HT1080 (cell line): ENCODE measurements at places on chromosomes 1 and 21.

DNA sequence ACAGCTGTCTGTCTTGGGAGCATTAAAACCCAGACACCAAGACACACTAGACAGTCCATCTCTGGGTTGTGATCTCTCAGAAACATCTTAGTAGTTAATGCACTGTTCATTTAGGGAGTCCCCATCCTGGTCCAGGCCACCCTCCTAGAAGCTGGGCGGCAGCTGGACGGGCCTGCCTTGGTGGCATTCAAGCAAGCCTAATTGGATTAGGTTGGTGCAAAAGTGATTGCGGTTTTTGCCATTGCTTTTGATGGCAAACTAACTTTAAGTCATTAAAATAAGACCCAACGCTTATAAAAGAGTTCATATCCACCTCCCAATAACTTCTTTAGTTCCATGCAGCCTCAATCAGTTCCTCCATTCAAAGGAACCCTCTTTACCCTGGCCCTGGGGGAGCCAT, 21.7 kb downstream of the ATP5PO start:
- no peak for DNase-seq

DNA sequence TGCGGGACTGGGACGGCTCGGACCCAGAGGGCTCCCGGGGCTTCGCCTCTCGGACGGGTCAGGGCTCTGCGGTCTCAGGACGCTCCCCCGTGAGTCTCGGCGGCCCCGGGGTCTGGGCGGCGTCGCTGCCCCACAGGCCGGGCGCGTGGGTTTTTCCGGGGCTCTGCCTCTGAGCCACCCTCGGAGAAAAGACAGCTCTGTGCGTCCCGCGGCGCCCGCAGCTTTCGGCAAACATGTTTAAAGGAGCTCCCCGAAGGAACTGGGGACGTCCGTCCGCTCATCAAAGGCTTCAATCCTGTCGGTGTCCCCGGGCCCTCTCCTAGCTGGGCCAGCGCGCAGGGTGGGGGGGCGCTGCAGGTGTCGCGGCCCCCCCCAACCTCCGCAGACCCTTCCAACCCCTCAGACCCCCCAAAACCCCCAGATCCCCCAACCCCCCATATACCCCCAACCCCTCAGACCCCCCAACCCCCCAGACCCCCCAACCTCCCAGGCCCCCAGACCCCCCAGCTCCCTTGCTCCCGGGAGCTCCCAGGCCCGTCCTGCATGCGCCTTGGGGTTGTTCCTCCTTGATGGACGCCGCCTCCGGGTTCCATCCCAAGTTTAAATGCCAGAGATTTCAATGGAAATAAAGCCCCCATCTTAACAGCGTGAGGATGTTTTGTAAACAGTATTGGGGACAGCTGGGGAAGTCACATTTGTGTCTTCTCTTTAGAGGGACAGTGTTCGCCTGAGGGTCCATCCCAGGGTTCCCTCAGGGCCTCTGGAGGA, 996 bp upstream of the C1orf159 start:
- DNase-seq, result no peak

DNA sequence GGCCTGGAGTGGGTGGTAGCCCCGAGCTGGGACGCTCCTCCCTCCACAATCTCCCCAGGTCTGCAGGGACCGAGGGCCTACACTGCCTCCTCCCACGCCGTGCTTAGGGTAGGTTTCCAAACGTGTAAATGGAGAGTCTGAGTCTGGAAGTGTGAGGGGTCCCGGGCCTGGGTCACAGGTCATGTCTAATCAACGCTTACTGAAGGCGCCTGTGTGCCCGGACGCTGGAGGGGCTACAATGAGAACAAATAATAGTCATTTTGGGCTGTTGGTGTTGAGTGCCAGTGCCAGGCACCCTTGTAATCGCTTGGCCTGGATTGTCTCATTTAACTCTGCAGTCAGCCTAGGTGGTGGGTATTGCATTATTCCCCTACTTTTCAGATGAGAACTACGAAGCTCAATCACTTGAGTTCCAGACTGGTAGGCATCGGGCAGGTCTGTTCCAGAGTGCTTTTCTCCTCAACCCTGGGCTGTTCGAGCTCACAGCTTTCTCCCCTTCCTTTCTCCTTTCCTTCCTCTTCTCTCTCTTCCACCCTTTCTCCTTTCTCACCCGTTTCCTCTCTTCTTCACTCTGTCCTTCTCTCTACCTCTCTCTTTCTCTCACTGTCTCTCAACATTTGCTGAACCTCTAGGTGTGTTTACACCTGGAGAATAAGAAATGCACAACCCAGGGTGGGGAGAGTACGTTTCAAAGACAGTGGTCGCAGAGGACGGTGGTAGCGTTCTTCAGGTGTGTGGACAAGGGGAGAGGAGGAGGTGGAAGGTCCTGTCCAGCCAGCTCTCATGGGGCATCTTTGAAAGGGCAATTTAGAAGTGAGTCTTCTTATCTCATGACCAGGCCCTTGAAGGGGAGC, 883 bp downstream of the SLC66A1 start:
- no peak for DNase-seq

DNA sequence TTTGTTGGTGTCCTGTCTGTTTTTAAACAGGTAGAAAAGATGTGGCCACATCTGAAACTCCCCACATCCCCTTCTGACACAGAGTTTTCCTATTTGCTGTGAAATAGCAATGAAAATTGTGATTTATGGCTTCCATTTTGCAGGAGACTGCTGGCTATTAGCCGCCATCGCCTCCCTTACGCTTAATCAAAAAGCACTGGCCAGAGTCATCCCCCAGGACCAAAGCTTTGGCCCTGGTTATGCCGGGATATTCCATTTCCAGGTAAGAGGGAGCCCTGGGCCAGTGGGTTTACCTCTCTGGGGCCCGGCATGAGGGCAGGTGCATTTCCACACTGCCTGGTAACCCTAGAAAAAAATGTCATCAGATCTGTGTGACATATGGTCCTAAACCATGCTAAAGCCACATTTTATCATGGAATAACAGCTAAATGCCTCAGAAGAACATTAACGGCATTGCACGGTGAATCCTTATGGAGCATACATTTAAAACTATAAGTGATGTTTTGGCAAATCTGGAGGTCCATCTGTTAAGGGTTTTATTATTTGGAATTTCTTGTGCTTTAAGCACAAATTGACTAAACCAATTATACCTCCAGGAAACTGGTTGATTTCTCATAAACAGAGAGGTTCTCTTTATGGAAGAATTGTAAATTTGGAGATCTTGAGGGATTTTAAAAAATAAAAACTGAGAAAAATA, 12.3 kb downstream of the CAPN9 start:
- no peak for DNase-seq

GRCh38 chr1:31762726-31763670, 1.1 kb downstream of the ADGRB2 start:
- DNase-seq, result peak; percentile 83

DNA sequence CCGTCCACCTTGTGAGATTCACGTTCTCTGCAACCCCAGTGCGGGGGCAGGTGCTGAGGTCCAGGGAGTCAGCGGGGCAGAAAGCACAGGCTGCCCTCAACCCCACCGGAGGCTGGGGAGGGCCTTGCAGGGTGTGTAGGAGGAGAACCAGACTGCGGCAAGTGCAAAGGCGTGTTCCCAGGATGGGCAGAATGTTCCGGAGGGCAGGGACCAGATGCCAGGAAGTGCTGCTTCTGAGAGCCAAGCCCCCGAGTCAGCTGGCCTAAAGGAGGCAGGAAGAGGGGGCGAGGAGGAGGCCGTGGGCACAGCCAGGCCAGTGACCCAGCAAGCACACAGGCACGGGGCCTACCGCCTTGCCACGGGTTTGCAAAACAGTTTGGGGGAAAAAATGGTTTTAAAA, 193.8 kb upstream of the AJAP1 start:
- no peak for DNase-seq

DNA sequence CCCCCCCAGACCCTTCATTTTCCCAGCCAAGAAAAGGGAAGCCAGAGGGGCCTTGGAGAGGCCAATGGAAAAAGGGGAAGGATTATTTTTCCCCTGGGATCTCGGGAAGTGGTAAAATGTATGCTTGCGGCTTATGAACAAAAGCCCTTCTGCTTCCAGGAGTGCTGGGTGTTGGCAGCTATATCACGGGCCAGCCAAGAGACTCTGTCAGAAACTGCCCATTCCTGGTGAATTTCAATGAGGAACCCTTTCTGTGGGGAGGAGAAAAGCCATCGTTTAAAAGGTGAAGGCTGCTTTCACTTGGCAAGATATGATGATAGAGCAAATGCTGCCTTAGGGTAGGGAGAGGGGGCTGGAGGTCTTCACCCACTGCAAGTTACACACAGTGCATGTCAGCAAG, 69.7 kb upstream of the ZC3H12A start:
- DNase-seq, result no peak

DNA sequence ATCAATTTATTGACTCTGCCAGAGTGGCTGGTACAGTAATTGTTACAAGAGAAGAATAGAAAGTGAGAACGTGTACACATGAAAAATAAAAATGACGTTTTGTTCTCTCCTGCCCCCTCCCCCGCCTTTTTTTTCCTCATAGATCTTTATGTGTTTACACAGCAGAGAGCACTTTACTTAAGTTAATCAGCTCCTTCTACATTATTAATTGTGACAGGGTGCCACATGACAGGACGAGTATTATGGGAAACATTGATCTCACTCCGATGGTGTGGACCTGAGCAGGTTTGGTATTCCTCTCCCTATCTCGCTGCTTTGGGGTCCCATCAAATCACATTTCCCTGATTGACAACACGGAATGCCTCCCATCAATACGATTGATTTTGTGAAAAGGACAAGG, 285.7 kb downstream of the TM2D1 start:
- DNase-seq, result no peak

- DNase-seq, result no peak
These were observed 27.9 kb downstream of the PCSK9 start for GRCh38 chr1:55067022-55067778.

DNA sequence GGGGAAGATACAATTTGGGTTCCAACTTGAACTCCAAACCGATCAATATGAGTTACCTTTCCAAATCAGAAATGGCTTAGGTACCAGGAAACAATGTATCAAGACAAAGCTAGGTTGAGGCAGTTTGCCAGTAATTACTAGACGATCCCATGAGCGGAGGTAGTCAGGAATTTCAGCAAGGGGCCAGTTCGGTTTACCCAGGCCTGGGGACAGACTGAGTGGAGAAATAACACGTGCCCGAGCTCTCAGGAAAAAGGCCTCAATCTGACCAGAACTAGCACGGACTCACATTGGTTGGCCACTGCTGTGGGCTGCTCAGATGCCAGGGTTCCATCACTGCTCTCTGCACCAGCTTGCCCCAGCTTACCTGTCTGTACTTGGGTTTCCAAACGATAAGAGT, 15.3 kb downstream of the CLSTN1 start:
- DNase-seq, result no peak

- no peak for DNase-seq
These were observed 139.4 kb downstream of the RUNX1 start for GRCh38 chr21:34909492-34910292.

GRCh38 chr1:43861337-43861736, 72.3 kb upstream of the ARTN start:
- DNase-seq, result no peak

DNA sequence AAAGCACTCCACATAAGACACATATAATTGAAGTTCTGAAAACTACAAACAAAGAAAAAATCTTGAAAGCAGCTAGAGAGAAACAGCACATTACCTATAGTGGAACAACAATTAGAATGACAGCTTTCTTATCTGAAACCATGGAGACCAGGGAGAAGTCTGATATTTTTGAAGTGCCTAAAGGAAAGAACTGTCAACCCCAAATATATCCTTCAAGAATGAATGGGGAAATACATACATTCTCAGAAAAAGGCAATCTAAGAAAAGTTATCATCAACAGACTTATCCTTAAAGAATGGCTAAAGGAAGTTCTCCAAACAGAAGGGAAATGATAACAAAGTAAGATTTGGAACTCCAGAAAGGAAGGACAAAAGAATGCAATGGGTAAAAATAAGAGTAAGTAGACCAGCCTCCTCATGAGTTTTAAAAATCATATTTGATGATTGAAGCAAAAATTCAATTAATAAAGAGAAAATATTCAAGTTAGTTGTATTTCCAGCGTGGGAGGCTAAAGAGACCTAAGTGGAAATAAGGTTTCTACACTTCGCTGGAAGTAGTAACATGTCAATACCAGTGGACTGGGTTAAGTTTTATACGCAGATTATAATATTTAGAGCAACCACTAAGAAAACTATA, 170.8 kb upstream of the SAMSN1 start:
- no peak for DNase-seq

DNA sequence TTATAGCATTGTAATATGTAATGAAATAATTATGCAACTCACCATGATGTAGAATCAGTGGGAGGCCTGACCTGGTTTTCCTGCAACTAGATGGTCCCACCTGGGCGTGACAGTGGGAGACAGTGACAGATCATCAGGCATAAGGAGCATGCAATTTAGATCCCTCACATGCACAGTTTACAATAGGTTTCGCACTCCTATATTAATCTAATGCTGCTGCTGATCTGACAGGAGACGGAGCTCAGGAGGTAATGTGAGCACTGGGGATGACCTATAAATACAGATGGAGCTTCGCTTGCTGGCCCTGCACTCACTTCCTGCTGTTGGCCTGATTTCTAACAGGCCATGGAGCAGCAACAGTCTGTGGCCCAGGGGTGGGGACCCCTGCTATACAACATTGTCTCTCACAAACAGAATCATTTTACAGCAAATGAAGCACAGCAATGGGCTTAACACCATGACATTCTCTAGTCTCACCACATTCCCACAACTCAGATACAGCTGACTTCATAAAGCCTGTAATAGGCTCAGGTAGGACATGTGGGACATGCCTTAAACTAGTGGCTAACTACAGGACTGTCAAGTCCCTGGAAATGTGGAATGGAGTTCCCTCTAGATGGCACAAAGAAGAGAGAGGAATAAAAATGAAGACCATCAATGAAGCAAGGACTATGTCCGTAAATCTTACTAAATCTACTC, 40.7 kb upstream of the SLC5A9 start:
- DNase-seq, result no peak
